ENCODE measurements at places on chromosomes 3 and 15. TPM values are rescaled to one million over a fixed set of nuclear protein-coding genes. Genes with fewer than 3 reads are reported as not detected.

GRCh38 chr15:101692801-101693598 lies 31.3 kb downstream of the TARS3 start:
- no peaks in the 10 kb centered on the region for H3K27me3 ChIP-seq
- H3K4me3 ChIP-seq, result no peak overlapping the region
- H3K4me1 ChIP-seq, result peaks cover 12% of the 10 kb centered on the region
- DNase-seq, result no peak
- no peak overlapping the region for H3K27ac ChIP-seq

GRCh38 chr3:118782755-118783202 lies 251.9 kb downstream of the IGSF11 start:
- no peaks in the 10 kb centered on the region for H3K4me1 ChIP-seq
- no peaks in the 10 kb centered on the region for H3K36me3 ChIP-seq
- H3K27me3 ChIP-seq, result no peaks in the 10 kb centered on the region
- H3K27ac ChIP-seq, result no peak overlapping the region

DNA sequence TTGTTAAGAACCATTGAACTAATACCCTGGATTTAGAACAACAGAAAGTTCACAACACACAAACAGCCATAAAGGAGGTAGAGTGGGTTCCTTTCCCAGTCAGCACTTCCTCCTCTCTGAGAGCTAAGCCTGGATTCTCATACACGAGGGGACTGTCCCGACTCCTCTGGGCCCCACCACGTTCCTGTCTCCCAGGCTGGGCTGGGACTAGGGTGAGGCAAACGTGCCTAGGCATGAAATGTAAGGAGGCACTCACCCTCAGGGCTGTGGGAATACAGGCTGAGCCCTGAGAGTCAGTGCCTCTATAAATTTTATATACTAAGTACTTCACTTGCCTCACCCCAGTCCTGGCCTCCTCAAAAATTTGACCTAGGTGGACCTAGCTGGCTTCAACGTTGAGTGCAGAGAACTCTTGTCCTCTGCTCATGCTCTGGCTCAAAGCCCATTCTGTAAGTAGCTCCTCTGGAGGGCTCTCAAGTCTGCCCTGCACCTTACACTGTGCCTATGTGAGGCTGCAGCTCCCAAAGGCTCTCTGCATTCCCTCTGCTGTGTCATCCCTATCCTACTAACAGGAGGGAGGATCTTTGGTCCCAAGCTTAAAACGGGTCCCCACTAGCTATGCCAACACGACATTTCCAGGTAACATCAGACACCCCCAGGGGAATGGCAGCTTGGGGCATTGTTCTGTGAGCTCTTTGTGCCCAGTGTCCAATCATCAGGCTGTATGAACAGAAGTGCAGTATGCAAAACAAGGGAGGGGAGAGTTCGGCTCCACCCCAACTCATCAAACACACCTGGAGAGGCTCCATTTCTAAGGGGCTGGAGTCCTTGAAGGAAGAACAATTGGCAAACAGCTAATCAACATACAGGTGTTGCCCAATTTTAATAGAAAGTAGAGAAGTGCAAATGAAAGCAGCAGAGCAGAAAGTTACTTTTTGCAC lies 233.2 kb downstream of the RPLP1 start:
- no peak overlapping the region for H3K27ac ChIP-seq
- no peak overlapping the region for H3K4me3 ChIP-seq
- no peak for DNase-seq
- H3K27me3 ChIP-seq, result no peaks in the 10 kb centered on the region
- no peaks in the 10 kb centered on the region for H3K36me3 ChIP-seq

The FGD5 gene
- not detected for total RNA-seq

The LRRN1 gene
- not detected for total RNA-seq

DNA sequence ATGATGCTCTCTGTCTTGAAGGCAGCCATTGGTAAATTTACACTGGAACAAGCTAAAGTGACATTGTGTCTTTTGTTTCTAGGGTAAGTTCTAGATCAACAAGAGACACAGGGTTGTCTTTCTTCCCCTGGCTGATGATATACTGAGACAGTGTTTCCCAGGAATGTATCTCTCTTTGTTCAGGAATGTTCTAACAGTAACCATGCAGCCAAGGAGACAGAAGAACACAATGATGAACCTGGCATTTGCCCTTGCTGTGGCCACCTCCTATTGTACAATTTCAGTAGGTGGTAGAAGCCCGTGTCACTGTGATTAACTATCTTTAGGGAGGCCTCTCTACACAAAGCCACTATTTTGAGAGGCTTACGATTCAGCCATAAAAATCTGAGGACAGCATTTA lies 130.7 kb downstream of the LRTM1 start:
- no peak for DNase-seq
- no peak overlapping the region for H3K27ac ChIP-seq
- H3K4me3 ChIP-seq, result no peak overlapping the region
- H3K27me3 ChIP-seq, result no peaks in the 10 kb centered on the region
- no peaks in the 10 kb centered on the region for H3K36me3 ChIP-seq

DNA sequence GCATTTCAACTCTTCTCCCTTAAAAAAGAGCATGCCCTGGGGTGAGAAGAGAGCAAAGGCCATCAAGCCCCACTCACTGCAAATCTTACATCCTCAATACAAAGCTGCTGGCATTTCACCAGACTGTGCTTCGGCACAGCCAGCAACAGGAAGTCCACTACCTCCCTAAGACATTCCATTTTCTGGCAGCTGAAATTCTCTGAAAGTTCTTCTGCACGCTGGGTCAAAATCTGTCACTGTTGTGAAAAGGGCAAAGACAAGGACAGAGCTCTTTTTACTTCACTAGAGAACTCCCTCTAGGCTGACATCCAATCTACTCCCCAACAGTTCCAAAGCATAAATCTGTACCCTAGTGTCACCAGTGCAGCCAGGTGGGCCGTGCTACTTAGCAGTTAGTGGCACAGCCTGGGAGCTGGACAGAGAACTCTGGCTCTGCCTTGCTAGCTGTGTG lies 6.3 kb downstream of the MTMR10 start:
- H3K4me1 ChIP-seq, result peaks cover 27% of the 10 kb centered on the region
- no peaks in the 10 kb centered on the region for H3K27me3 ChIP-seq

DNA sequence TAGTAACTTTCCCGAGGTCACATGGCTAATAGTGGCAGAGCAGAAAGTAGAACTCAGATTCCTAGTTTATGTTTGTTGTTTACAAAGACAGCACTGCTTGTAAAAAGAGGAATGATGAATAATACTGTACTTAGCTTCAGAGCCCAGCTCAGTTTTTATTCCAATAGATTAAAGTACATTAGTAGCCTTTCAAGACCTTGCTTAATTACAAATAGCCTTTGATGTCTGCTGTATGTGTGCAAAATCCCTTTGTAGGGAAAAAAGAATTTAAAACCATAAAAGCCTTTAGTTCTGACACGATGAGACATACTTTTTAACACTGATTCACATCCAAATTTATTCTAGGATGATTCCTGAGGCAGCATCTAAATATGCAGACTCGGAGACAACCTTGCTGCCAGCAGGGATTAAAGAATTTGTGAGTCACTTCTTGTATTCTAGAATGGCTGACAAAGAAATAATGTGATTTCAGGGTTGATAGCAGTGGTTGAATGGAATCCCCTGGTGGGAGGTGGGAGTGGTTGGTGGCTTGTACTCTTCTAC lies 324.2 kb upstream of the TGFBR2 start:
- no peaks in the 10 kb centered on the region for H3K36me3 ChIP-seq
- no peak for DNase-seq
- no peak overlapping the region for H3K4me3 ChIP-seq
- no peaks in the 10 kb centered on the region for H3K27me3 ChIP-seq
- no peaks in the 10 kb centered on the region for H3K4me1 ChIP-seq
- H3K27ac ChIP-seq, result no peak overlapping the region

DNA sequence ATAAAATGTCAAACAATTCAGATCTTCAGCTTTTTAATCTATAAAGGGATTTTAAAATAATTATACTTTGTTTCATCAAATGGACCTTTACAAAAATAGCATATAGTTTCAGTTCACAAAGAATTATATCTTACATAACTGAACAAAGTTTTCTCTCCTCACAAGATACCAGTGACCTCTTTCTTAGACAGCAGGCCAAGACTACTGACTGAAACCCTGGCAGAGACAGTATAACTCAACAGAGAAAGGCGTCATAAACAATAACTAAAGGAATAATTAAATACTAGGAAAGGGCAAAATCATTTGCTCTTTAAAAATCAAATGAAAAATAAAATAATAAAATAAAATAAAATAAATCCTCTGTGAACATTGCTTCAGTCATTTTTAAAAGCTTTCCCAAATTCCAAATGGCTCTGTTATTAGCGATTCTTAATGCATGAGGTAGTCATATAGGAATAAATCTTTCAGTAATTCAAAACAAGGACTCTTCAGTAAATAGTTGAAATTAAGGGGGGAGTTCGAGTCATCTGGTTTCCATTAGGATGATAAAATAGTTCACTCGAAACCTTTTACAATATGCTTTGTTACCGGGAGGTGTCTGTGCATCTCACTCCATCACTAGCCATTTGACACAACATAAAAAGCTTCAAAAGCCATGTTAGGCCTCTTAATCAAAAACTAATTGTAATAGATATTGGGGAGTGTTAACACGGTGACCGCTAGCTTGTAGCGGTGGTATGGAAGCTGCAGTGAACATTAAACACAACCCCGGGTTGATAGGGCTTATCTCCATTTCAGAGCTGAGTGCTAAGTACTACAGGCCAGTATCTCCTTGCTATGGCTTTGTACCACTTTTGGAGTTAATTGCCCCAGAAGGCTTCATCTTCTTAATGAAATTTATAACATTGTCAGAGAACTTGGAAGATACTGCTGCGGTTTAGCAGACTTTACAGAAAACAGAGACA lies 142.9 kb upstream of the NR2F2 start:
- H3K36me3 ChIP-seq, result no peaks in the 10 kb centered on the region
- H3K27ac ChIP-seq, result no peak overlapping the region
- DNase-seq, result no peak

Measured in CD4-positive, alpha-beta T cell (primary cell).